ENCODE measurements at places on chromosomes 7 and 10. TPM values are rescaled to one million over a fixed set of nuclear protein-coding genes. Genes with fewer than 3 reads are reported as not detected.

DNA sequence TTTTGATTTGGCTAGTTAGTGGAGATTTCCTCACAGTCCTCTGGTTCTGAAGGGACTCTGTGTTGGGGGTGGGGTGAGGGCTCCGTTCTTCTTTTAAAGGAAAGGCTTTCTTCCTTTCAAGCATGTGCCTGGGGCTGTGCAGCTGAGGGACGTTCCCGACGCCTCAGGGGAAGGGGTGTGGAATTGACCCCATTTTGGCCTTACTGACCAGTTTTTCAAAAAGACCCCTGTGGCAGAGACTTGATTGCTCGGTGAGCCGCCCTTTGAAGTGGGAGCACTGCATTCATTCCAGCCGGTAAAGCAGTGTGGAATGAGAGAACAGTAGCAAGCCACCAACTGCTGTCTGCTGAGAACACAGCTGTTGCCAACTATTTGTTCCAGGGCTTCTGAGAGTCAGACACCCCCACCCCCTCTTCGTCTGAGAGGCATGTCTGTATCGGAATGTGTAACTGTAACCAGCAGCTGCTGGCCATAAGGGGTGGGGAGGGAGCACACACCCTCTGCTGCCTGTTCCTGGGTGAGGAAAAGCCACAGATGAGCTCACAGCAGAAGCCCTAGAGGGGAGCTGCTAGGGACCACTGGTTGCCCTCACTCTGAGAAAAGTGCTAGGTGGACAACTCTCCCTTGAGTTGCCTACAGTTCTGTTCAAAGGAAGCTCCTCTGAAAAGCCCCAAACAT lies 33.2 kb downstream of the WBP1L start:
- H3K36me3 ChIP-seq = peaks cover 3% of the 10 kb centered on the region
- DNase-seq = no peak
- H3K4me3 ChIP-seq = peak overlapping the region; percentile 58
- H3K27ac ChIP-seq = peak overlapping the region; percentile 84
- no peaks in the 10 kb centered on the region for H3K27me3 ChIP-seq

DNA sequence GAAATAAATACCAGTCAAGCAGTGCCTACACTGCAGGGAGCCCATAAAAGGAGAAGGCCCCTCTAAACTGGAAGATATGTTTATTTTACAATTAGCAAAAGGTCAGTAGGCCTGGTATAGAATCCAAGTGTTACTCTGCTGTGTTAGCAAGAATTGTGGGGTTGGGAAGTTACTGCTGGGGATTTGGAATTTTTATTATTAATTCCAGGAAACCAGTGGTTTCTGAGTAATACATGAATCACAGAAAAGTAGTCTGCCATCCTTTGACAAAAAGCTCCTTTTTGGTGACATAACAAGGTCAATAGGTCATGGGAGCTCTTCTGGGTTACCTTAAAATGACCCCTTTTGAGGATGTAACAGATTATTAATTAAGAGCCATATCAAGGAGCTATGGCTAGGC lies 67.4 kb downstream of the ZNF92 start:
- no peak overlapping the region for H3K4me3 ChIP-seq
- H3K27ac ChIP-seq = no peak overlapping the region
- H3K27me3 ChIP-seq = no peaks in the 10 kb centered on the region
- no peaks in the 10 kb centered on the region for H3K36me3 ChIP-seq
- DNase-seq = no peak
- H3K4me1 ChIP-seq = no peaks in the 10 kb centered on the region

- H3K4me3 ChIP-seq = no peak overlapping the region
- peaks cover 19% of the 10 kb centered on the region for H3K4me1 ChIP-seq
- DNase-seq = no peak
- no peaks in the 10 kb centered on the region for H3K36me3 ChIP-seq
- H3K27me3 ChIP-seq = peaks cover 94% of the 10 kb centered on the region
- no peak overlapping the region for H3K27ac ChIP-seq
Observed at GRCh38 chr7:155382802-155383171, 75.1 kb upstream of the EN2 start.

DNA sequence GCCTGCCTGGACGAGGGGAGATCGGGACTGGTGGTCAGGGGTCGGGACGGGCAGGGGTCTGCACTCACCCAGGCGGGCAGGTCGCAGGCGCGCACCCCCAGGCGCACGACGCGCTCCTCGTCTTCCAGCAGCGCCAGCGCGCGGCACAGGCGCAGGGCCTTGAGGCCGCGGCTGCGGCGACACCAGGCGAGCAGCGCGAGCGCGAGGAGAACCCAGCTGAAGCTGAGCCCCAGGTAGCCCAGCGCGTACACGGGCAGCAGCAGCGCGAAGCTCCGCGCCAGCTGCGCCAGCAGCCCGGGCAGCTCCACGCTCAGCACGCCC lies 328 bp downstream of the ESYT2 start:
- H3K27ac ChIP-seq = peak overlapping the region; percentile 84
- H3K27me3 ChIP-seq = peaks cover 5% of the 10 kb centered on the region
- H3K36me3 ChIP-seq = peaks cover 2% of the 10 kb centered on the region

GRCh38 chr10:112988839-112989406 lies 38.9 kb downstream of the TCF7L2 start:
- peaks cover 16% of the 10 kb centered on the region for H3K36me3 ChIP-seq
- no peak overlapping the region for H3K4me3 ChIP-seq
- H3K27me3 ChIP-seq = no peaks in the 10 kb centered on the region
- peaks cover 41% of the 10 kb centered on the region for H3K4me1 ChIP-seq

- no peaks in the 10 kb centered on the region for H3K36me3 ChIP-seq
- no peak overlapping the region for H3K27ac ChIP-seq
- DNase-seq = no peak
- H3K4me1 ChIP-seq = peaks cover 60% of the 10 kb centered on the region
- H3K27me3 ChIP-seq = no peaks in the 10 kb centered on the region
Observed at GRCh38 chr10:34728361-34728760, 86.7 kb downstream of the PARD3 start.

DNA sequence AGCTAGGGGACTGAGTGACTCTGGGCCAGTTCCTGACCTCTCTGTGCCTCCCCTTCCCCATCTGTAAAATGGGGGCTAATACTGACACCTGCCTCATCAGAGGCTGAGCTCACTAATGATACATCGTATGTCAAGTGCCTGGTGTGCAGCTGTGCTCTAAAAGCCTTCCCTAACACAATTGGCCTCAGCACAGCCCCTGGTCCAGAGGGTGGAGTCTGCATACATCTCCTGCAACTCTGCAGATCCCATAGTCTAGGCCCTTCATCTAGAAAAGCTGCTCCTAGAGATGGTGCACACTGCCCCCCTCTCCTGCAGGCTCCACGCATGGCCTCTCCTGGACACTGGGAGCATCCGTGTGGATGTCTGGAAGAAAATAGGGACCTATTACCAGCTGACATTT lies 255.0 kb downstream of the RPS24 start:
- no peak overlapping the region for H3K27ac ChIP-seq
- H3K36me3 ChIP-seq = no peaks in the 10 kb centered on the region
- H3K4me3 ChIP-seq = no peak overlapping the region
- peaks cover 8% of the 10 kb centered on the region for H3K27me3 ChIP-seq

DNA sequence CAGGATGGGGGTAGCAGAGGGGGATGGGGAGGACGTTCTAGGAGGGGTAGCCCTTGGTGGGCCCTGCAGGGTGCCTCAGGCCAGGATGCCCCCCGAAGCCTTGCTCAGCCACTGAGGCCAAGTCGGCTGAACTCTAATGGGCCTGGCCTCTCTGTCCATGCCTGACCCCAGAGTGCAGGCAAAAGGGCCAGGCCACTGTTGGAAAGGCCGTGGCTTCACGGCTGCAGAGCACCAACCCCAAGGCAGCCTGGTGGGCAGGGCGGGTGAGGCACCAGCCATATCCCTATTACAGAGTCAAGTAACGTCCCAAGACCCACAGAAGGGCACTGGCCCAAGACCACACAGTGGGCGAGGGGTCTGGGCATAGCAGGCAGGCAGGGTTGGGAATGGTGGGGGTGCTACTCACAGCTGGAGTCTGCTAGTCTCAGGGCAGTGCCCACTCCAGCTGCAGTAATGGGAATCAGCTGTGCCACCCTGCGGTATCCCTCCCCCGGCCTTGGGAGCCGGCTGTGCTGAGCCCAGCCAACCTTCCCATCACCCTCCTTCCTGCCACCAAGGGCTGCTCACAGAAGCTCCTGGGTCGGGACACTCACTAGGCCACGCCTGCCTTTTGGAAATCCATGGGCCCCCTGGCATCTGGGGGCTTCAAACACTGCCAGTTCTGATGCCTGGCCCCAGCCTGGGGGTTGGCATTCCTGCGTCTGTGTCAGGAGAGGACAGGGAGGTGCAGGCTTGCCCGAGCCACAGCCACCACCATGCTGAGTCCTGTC lies 4.0 kb upstream of the LFNG start:
- no peak overlapping the region for H3K27ac ChIP-seq
- H3K27me3 ChIP-seq = peaks cover 24% of the 10 kb centered on the region
- no peaks in the 10 kb centered on the region for H3K36me3 ChIP-seq
- H3K4me1 ChIP-seq = peaks cover 25% of the 10 kb centered on the region

DNA sequence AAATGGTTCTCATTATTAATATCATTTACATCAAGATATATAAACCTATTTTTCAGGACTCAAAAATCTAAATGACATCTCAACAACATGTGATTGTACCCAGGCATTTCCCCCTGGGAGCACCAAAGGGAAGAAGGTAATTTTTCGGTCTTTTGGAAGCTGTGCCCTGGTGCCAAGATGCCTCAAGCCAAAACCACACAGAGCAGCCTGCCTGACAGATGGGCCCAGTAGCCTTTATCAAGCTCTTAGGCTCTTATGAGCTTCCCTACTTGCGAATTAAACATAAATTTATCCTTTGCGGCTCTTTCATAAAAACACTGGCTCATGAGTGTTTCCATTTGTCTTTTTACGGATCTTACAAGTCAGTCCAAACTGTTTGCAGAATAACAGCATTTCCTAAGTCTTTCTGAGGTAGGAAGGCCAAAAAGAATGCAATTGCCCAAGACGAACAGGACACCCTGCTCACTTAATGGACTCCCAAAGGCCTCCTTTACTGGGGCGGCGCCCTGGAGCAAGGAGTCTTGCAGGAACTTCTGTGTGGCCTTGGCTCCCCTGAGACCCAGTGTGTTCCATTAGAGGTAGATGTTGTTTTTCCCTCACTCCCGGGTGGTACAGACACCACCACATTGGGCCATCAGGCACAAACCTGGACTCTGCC lies 4.1 kb upstream of the RASSF4 start:
- H3K4me1 ChIP-seq = peaks cover 26% of the 10 kb centered on the region
- no peaks in the 10 kb centered on the region for H3K27me3 ChIP-seq
- no peak for DNase-seq

GRCh38 chr7:30865076-30865475 lies 46.6 kb upstream of the AQP1 start:
- DNase-seq = no peak
- peaks cover 2% of the 10 kb centered on the region for H3K36me3 ChIP-seq
- H3K27ac ChIP-seq = no peak overlapping the region
- peaks cover 14% of the 10 kb centered on the region for H3K4me1 ChIP-seq
- no peak overlapping the region for H3K4me3 ChIP-seq

Gene CHAT
- total RNA-seq = not detected
